ENCODE measurements at places on chromosomes 2 and 18. TPM values are rescaled to one million over a fixed set of nuclear protein-coding genes. Genes with fewer than 3 reads are reported as not detected.

Gene CGREF1
- not detected for total RNA-seq

Gene D2HGDH
- 4.3 TPM for total RNA-seq

Gene FAP
- total RNA-seq: 3.6 TPM

GRCh38 chr2:205070889-205071288, 525.6 kb downstream of the PARD3B start:
- H3K27me3 ChIP-seq: no peaks in the 10 kb centered on the region
- peaks cover 3% of the 10 kb centered on the region for H3K4me1 ChIP-seq
- no peaks in the 10 kb centered on the region for H3K36me3 ChIP-seq
- DNase-seq: no peak

- H3K36me3 ChIP-seq: no peaks in the 10 kb centered on the region
- no peak for DNase-seq
- no peak overlapping the region for H3K27ac ChIP-seq
Measured at GRCh38 chr18:68176901-68177300, 538.0 kb downstream of the TMX3 start.

- H3K27me3 ChIP-seq: no peaks in the 10 kb centered on the region
- no peak overlapping the region for H3K4me3 ChIP-seq
- peaks cover 39% of the 10 kb centered on the region for H3K4me1 ChIP-seq
- H3K27ac ChIP-seq: no peak overlapping the region
- peaks cover 37% of the 10 kb centered on the region for H3K36me3 ChIP-seq
Measured at GRCh38 chr2:46564811-46565241, 85.5 kb downstream of the TMEM247 start.

GRCh38 chr18:23933407-23933806, 81.1 kb upstream of the TTC39C start:
- no peaks in the 10 kb centered on the region for H3K27me3 ChIP-seq
- H3K4me3 ChIP-seq: no peak overlapping the region
- no peaks in the 10 kb centered on the region for H3K36me3 ChIP-seq

GRCh38 chr18:9015689-9016088, 86.8 kb upstream of the NDUFV2 start:
- no peak overlapping the region for H3K4me3 ChIP-seq
- no peaks in the 10 kb centered on the region for H3K36me3 ChIP-seq
- H3K4me1 ChIP-seq: peaks cover 8% of the 10 kb centered on the region
- H3K27me3 ChIP-seq: no peaks in the 10 kb centered on the region
- no peak overlapping the region for H3K27ac ChIP-seq

Measured in SJCRH30 (cell line).